ENCODE measurements at places on chromosomes 6 and 20.

GRCh38 chr20:17943343-17943742 is 25.3 kb downstream of the SNX5 start:
- DNase-seq: no peak

- DNase-seq: no peak
These were observed 16.0 kb upstream of the TAAR1 start for GRCh38 chr6:132675002-132675401.

GRCh38 chr6:21873562-21873961 is 280.0 kb downstream of the SOX4 start:
- no peak for DNase-seq

DNA sequence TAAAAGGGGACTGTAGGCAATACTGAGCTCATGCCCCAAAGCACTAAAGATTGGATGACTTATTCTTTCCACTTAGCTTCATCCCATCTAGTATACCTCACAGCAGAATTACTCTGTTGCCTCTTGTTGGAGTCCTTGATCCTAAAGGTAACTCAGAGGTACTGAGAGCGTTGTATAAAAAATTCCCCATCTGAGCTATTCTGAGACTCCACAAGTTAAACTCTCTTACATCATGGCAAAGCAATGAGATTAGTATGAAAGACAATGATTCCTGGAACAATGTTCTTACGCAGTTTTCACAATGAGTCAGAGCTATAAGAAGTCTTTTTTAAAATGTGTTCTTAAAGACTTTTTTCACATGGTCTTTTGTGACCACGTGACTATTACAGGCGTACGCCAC is 370.1 kb downstream of the ADGRB3 start:
- no peak for DNase-seq

- DNase-seq: no peak
These were observed 51.1 kb downstream of the MMS22L start for GRCh38 chr6:97231911-97232310.

DNA sequence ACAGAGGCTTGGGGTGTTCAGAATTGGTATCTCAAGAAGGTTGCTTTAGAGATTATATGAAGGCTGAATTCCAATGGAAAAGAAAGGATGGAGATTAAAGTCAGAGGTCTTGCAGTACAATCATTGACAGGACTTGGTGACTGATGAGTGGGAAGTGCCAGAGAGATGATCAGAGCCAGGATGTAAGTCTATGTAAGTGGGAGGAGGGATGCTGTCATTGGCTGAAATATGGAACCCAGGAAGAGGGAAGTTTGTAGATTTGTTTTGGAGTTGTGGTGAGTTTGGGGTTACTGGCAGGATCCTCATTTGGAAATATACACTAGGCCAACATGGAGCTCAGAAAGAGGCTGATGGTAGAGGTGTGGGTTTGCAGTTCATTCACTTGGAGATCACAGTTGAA is 23.8 kb upstream of the TNFAIP3 start:
- DNase-seq: no peak

DNA sequence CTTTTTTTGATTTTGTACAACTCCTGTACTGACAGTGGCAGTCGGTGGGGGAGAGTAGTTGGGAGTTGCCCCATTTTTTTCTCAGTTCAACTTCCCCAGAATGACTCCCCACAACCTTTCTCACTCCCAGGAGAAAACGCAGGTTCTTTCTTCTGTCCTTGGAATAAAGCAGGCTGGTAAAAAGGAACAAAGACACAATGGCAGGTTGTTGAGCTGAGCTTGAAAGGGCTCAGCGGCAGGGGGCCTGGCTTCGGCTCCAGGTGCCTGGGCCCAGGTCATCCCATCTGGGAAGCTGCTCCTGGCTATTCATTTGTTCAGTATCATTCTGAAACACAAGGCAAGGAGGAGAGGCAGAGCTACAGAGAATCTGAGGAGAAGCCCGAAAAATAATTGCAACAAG is 46.2 kb downstream of the PROKR2 start:
- DNase-seq: no peak

DNA sequence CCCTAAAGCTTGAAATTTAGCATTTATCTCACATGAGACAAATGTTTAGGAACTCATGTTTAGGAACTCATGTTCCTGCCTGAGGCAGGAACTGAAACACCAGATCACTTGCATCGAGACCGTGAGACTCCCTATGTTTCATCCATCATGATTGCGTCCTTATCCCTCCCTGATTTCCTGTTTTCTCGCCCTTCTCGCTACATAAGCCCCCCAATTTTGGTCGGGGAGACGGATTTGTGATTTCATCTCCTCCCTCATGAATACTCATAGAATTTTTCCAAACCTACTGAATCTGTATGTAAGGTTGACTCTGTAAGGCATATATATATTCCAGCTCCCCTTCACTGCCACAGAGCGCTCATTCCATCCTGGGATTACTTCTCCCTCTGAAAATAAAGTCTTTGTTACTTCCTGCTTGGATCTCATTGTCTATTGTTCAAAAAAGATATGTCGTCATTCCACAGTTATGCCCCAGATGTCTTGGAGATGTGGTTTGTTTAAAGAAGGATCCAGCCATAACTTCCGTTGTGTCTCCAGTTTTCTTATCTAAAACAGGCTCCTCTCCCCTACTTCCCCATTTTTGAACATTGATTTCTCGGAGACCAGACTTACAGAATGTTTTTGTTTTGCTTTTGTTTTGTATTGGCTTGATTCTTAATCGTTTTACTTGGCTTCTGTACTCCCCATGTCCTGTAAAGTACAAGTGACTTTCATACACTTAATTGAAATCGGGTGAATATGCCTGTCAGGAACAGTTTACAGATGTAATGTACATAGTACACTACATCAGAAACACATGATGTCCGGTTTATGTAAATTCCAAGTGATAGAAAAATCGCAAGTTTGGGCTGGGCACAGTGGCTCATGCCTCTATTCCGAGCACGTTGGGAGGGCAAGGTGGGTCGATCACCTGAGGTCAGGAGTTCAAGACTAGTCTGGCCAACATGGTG is 118.7 kb downstream of the HFE start:
- no peak for DNase-seq

DNA sequence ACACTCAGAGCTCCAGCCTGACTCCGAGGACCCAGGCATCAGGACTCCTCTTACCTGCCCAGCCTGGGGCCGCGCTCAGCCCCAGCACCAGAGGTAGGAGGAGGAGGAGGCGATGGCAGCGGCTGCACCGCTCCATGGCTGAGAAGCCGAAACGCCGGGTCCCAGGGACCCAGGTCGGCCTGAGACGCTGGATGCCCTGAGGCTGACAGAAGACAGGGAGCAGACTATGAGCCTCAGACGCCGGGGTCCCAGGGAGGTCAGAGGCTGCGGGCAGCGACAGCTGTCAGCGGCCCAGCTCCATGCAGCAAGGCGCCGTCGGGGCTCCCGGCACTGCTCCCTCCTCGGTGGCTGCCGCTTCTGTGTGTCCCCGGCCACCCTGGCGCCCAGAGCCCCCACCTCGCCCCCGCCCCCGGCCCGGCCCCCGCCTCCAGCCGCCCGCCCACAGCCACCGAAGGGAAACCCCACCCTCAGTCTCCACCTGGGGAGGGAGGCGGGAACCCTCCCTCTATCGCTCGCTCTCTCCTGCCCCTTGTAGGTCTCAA is at the start of gene COL11A2:
TSS of gene COL11A2 (minus strand) at position 363 of the 542 bp plus-strand sequence. CDS start at position 136, 227 bp downstream.
- DNase-seq: no peak

- DNase-seq: no peak
These were observed 536.9 kb upstream of the CDH4 start for GRCh38 chr20:60715172-60715571.

GRCh38 chr6:52365866-52366540 is 4.1 kb downstream of the PAQR8 start:
- DNase-seq: no peak

DNA sequence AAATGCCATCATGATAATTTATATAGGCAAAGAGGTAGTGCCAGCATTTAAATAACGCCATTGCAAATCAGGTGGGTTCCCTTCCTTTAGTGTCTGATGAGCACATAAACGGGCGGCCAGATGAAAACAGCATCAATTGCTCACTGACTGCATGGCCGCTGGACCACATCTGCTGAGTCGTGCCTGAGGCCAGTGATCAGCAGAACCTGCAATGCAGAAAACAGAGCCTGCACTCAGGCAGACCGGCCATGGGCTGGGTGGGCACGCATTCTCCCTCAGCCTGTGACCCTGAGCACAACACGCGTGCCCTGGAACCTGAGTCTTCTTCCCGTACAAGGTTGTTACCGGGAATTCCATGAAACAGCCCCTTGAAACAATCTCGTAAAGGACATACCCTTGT is 144.0 kb upstream of the THBS2 start:
- no peak for DNase-seq

DNA sequence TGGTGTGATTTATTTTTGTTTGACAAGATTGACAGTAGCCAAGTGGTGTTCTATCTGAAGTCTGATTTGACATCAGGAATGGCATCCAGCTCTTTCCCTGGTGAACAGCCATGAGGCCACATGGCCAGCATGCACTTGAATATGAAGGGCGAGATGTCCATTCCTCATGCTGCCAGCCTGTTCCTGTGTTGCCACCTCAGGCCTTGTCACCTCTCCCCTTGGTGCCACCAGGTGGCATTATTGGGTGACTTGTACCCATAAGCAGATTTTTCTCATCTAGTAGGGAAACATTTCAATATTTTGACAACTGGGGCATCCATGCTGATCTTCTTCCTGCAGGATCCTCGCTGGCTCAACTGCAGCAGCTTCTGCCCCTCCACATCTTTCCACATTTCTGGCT is 199.1 kb downstream of the ERMARD start:
- DNase-seq: no peak

GRCh38 chr20:36331209-36331608 is 25.1 kb downstream of the DLGAP4 start:
- DNase-seq: no peak
